ENCODE measurements at places on chromosomes 6 and 20. TPM values are rescaled to one million over a fixed set of nuclear protein-coding genes. Genes with fewer than 3 reads are reported as not detected.
A peak's percentile ranks its signal among the peaks of the same experiment; 100 is the strongest.

PRRT1 gene
- total RNA-seq = 6.1 TPM

ATP9A gene
- 42.8 TPM for total RNA-seq

CRISP3 gene
- 1.1 TPM for total RNA-seq

PLCB1 gene
- total RNA-seq = 58.5 TPM

MLN gene
- total RNA-seq = not detected

C20orf202 gene
- 0.80 TPM for total RNA-seq

ZBTB22 gene
- total RNA-seq = 23.2 TPM

ARHGAP18 gene
- 18.2 TPM for total RNA-seq

GRCh38 chr20:10490257-10490656 lies 55.2 kb downstream of the SLX4IP start:
- DNase-seq = no peak

DNA sequence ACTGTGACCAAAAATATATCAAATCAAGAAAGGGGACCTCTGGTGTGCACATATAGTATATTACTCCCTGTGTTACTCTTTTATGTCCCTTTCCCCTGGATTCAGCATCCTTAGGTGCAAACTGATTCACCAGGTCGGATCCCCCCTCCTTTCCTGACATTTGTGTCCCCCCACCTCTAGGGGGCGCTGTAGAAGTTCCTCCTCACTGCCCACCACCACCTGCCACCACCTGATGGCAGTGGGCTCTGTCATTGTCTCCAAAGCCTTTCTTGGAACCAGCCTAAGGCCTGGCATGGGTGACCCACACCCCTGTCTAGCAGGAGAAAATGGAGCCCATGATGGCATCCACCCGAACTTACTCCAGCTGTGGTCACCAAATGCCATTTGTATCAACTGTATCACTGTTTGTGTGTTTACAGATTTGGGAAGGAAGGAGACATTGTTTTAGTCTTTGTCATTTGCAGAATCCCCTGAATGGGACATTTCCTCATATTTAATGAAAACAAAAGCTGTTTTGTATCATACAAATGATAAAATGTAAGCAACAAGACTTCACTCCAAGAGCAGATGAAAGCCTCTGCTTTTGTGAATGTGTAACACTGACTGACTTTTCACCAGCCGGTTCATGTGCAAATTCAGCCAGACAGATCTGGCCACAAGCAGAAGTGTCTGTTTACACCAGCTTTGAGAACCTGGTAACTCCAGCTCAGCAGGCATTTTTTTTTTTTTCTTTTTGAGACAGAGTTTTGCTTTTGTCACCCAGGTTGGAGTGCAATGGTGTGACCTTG lies 66.2 kb downstream of the ARMC2 start:
- DNase-seq = no peak

- no peak for DNase-seq
Measured at GRCh38 chr20:39282619-39283092, 320.5 kb downstream of the DHX35 start.

GRCh38 chr6:26173836-26174145 lies 86.6 kb downstream of the HFE start:
- DNase-seq = no peak

DNA sequence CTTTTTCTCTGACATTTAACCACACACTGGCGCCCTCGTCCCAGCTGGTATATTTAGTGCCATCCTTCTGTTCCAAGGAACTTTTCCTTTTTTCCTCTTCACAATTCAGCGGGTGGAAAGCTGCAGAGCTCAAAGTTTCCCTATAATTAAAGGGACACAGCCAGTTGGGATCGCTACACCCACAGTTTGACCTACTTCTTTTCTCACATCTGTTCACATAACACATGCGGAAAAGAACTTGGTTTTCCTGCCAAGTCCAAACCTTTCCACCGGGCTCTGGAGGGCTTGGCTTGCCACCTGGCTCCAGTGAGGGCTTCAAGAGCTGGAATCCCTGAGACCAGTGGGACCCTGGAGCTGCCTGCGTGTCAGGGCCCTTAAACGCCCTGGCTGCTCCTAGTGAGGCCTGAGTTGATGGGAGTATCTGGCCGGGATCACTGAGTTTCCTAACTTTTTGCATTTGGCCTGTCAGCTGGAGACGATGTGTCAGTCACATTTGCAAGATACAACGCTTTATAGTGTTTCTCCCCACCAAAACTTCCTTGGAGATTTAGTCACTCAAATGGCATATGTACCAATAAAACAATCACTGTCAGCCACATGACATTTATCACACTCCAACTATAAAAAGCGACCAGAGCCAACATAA lies 176.0 kb downstream of the SASH1 start:
- DNase-seq = no peak

DNA sequence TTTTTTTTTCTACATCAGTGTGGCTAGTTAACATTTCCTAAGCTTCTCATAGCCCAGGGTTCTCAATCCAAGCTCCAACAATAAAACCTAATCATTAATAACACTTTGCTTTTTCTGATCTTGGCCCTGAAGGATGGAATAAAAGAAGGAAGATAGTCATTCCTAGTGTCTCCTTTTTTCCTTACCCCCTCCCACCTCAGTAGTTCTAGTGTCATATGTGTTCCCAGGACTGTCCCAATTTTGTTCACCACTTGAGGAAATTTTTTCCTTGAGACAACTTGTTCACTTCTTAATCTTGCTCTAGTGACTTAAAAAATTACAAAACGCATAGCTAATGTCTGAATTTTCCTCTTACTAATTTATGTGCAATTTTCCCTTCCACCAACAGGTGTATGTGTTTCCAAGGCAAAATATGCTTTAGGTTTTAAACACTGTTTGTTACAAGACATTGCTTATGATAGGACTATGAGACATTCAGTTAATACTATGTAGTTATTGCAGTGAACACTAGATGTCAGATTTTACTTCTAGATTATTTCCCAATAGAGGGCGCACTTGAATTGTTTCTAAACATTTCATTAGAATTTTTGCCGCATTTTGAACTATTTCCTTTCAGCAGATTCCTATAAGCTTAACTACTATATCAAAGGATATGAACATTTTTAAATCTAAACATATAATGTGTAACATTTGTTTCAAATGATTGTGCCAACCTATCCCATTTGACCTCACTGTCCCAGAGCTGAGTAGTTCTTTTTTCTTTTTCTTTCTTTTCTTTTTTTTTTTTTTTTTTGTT lies 18.5 kb upstream of the C6orf141 start:
- DNase-seq = no peak

DNA sequence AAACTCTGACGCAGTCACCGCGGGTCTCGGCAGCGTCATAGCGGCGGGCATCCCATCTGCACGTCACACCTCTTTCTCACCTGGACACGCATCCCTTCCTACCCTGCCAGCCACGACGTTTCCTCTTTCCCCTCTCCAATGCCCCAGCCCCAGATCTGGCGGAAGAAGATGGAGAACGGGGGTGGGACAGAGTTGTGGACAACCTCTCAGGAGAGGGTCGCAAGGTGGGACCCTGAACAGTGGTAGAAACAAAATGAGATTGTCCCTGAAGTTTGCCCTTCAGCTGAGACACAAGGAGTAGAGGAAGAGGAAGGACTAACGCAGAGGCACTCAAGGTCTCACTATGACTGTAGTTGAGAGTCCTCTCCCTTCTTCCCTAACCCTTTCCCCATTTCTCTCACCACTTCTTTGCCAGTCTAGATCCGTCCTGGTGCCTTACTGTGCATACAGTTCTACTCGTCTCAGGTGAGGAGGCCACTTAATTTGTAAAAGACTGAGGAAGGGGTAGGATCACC lies 562 bp downstream of the TRIM39 start:
- no peak for DNase-seq

DNA sequence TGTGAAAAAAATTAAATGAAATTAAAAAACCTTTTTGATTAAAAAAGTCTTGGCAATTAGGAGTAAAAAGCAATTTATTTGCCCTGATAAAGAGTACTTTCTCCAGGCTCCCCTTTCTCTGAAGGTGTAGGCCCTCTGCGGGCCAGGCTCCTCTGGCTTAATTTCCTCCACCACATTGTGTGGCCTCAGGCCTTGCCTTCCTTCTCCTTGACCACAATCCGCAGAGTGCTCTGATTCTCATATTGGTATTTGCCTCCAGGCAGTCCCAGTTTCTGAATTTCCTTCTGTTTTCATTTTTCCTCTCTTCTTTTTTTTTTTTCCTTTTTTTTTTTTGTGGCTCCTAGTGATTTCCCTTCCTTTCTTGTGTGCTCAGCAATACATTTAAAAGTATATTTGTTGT lies 96.4 kb downstream of the AIG1 start:
- DNase-seq = no peak

GRCh38 chr6:45069091-45069490 lies 259.0 kb upstream of the RUNX2 start:
- no peak for DNase-seq

DNA sequence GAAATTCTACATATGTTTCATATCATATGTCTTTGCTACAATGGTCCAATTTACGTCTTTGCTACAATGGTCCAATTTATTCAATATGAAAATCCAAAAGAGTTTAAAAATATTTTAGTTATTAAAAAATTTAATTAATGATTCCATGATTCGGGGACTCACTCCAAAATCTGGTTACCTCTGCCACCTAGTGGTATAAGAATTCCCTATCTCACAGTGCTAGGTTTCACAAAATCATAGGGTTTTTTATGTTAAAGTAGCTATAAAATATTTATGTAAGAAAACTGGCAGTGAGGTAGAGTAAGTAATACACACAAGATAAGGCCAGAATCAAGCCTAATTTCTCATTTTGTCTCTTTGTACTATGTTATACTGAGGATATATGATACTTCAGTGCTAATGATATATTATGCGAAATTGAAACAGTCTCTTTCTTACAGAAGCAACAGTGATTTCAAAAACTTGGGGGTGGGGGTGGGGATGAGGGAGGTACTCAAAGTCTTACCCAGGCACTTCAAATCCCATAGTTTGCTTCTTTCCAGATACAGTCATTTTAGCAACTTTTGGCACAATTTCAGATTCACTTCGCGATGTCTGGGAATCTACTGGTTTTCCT lies 52.3 kb downstream of the HBS1L start:
- DNase-seq = no peak

- no peak for DNase-seq
Measured at GRCh38 chr6:163964789-163965188, 550.3 kb downstream of the QKI start.

DNA sequence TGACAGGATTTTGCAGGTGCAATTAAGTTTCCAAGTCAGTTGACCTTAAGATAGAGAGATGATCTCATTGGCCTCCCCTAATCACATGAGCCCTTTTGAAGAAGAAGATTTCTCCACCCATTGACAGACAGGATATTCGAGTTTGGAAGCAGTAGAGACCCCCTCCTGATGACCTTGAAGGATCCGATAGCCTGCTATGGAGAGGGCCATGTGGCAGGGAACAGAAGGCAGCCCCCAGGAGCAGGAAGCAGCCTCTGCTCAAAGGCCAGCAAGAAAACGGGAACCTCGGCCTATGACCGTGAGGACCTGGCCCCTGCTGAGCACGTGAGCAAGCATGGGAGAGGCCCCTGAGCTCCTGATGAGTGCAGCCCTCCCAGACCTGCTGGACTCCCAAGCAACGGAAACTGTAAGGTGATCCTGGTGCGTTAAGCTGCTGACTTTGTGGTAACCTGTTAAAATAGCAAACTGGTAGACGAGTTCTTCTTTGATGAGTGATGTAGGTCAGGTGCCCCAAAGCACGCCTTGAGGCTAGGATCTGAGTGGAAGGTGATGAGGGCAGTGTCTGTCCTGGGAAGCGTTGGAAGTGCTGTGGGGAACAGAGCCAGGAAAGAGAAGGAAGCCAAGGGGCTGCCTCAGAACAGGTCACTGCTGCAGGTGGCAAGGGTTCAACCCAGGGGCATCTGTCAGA lies 18.5 kb upstream of the TUBB2A start:
- no peak for DNase-seq

- no peak for DNase-seq
Measured at GRCh38 chr6:56734335-56734734, 91.6 kb upstream of the DST start.

- no peak for DNase-seq
Measured at GRCh38 chr6:139648430-139649000, 274.1 kb upstream of the CITED2 start.

GRCh38 chr6:26065952-26066380 lies 21.3 kb upstream of the HFE start:
- DNase-seq = peak; percentile 67

DNA sequence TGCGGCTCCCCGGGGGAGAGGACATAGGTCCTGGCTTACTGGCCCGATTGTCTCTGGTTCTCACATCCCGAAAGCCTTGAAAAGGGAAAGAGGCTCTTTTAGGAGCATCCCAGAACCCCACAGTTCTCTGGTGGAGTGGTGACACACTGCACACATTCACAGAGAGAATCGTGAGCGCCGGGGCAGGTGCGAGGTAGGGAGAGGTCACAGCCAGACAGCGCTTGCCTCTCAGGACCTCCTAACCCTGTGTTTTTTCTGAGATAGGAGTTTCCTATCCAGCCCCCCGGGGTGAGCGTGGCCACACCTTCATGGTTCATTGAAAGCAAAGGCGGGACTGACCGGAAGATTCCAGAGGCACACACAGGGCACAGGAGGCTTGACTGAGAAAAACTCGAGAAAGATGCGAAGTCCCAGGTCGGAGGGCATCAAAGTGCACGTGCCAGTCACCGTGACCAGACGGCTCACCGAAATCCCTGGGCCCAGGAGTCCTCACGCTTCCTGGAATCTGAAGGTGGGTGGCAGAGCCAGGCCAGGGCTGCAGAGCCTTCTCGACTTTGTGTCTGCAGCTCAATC lies 46.5 kb upstream of the FRMD1 start:
- no peak for DNase-seq

DNA sequence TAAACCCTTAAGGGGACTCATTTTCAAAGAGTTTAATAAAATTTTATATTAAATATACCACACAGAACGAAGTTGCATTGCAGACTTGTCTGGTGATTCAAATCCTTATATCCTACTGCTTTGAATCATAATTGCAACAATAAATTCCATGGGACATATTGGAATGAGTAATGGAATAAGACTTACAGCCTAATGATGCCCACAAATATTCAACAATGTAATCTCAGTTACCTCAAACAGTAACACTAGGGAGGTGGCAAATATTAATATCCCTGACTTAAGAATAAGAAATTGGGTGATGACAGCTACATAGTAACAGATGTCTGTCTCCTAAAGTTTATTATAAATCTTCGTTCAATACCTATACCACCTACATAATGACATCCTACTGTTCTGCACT lies 52.6 kb downstream of the BMP5 start:
- DNase-seq = no peak

DNA sequence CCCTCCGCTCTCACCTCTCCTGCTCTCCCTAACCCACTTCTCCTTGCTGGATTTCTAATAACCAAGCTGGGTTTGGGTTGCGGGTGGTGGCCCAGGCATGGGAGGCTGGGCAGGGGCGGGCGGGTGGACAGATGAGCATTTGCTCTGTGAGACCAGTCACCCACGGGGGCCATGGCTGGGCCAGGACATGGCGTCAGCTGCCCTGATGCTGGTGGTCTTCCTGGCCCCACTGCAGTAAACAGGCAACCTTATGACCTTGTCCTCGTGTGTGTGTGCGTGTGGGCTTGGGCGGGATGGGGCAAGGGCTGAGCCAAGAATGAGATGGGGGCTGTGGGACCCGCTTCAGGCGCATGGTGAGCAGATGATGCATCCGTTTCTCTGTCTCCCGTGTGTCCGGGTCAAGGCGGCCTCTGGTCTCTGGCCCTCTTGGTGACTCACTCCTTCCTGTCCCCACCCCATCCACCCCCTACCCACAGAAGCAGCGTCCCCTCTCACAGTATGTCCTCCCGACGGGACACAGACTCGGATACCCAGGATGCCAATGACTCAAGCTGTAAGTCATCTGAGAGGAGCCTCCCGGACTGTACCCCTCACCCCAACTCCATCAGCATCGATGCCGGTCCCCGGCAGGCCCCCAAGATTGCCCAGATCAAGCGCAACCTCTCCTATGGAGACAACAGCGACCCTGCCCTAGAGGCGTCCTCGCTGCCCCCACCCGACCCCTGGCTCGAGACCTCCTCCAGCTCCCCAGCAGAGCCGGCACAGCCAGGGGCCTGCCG lies 41.4 kb upstream of the MYL9 start:
- no peak for DNase-seq
